ENCODE measurements at places on chromosomes 2 and 18.

GRCh38 chr2:1972011-1972410, 227.7 kb upstream of the PXDN start:
- no peak for DNase-seq

- DNase-seq: no peak
These were observed 10.7 kb downstream of the SLC25A12 start for GRCh38 chr2:171883275-171883893.

- no peak for DNase-seq
These were observed 241.5 kb downstream of the SH3RF3 start for GRCh38 chr2:109370399-109371035.

- DNase-seq: no peak
These were observed 57.1 kb upstream of the GPR45 start for GRCh38 chr2:105184420-105184819.

- DNase-seq: peak; percentile 9
These were observed 36.3 kb downstream of the SLC35F5 start for GRCh38 chr2:113720167-113720566.

GRCh38 chr2:24915175-24915574, 4.9 kb downstream of the ADCY3 start:
- DNase-seq: no peak

GRCh38 chr18:2651981-2652380, 3.5 kb upstream of the SMCHD1 start:
- DNase-seq: no peak

DNA sequence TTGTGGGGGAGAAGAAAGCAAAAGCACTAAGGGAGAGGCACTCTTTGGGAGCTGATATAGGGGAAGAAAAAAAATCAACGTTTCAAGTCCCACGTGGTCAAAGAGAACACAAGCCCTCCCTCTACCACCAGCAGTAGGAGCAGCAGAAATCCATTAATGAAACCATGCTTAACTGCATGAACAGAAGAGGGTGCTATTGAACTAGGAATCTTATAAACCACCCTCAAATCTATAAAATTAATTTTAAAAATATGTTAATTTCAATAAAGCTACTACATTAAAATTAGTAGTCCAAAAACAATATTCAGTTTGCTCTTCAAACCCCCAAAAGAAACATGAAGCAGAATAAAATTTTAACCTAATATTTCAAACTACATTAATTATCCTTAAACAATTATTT, 147.8 kb downstream of the TMEM18 start:
- peak; percentile 32 for DNase-seq

DNA sequence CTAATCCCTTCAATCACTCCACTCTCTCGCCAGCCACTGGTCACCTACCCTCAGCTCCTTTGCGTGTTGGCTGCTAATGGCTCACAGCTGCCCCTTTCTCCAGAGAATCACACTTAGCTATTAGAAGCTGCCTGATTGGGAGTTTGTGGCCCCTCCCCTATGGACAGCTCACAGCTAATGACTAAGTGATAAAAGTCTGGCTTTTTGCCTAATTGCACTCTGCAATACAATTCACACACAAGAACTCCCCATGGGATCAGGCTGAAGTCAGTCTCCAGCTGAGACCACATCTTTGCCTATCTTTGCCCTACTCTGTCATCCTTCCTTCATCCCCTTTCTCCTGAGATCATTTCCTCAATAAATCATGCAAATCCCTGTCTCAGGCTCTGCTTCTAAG, 701.9 kb upstream of the RAB6C start:
- peak; percentile 55 for DNase-seq

GRCh38 chr2:161131074-161131680, 29.1 kb upstream of the TANK start:
- no peak for DNase-seq

- peak; percentile 85 for DNase-seq
These were observed at the start of gene RAD51AP2 for GRCh38 chr2:17518212-17519154. Gene RAD51AP2 (minus strand): TSS chr2:17518440. CDS start chr2:17518415, 25 bp downstream.

- no peak for DNase-seq
These were observed 617.5 kb downstream of the NR4A2 start for GRCh38 chr2:155714983-155715382.

- DNase-seq: no peak
These were observed 30.1 kb upstream of the GNAL start for GRCh38 chr18:11658989-11659388.

DNA sequence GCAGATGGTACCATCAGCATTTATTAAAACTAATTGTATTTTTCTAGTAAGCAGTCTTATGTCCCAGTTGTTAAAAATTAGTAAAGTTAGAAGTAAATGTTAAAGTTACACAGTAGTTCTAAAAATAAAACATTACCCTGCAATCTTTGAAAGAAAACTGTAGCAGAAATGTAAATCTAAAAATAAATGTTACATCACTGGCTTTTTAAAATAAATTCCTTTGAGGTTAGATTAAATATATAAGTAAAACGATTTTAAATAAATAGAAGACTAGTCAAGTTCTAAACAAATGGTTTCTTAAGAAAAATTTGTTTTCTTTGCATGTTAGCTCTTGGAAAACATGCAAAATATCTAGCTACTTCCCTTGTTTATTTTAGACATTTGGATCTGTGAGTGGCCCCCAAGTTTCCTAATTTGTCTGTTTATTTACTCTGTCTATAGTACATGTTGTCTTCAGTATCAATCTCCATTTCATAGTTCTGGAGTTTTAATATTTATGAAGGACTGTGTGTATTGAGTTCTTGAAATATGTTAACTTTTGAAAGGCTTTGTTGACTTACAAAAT, 58.2 kb downstream of the GLS start:
- no peak for DNase-seq

- DNase-seq: peak; percentile 15
These were observed 51.7 kb downstream of the GFPT1 start for GRCh38 chr2:69335311-69335710.

DNA sequence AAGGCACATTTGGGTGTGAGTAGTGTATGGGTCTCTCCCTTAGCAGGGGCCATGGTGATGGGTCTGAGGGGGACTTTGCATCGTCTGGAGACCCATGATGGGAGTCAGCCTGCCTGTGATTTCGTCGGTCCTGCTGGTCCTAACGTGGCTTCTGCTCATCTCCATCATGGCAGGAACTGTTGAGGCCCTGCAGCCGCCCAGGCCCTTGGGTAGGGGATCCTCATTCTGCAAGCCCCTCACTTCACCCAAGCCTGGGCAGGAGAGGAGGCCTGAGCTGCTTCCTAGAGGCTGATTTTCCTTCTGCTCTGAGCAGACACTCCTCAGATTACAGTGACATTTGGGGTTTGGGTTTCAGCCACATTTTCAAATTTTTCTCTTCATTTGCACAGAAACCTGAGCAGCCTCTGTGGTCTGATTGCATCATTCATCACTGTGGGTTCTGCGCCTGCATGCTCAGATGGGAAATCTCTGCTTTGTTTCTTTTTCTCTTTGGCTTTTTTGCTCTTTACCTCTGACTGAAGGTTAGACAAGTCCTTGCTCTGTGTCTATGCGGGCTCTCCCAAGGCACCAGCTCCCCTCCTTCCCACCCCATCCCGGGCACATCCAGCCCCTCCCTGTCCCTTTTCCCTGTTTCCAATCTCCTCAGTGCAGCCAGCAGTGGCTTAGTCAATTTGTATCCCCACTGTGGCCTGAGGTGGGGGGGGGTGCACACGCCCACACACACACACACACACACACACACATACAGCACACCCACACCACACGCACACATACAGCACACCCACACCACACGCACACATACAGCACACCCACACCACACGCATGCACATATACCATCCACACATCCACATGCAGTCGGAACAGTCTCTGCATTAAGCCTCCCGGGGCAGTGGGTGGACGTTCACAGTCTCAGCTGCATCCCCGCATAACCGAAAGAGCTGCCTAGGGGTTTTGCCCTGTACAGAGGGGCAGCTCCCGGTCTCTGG, 305.4 kb upstream of the HS6ST1 start:
- DNase-seq: peak; percentile 96

DNA sequence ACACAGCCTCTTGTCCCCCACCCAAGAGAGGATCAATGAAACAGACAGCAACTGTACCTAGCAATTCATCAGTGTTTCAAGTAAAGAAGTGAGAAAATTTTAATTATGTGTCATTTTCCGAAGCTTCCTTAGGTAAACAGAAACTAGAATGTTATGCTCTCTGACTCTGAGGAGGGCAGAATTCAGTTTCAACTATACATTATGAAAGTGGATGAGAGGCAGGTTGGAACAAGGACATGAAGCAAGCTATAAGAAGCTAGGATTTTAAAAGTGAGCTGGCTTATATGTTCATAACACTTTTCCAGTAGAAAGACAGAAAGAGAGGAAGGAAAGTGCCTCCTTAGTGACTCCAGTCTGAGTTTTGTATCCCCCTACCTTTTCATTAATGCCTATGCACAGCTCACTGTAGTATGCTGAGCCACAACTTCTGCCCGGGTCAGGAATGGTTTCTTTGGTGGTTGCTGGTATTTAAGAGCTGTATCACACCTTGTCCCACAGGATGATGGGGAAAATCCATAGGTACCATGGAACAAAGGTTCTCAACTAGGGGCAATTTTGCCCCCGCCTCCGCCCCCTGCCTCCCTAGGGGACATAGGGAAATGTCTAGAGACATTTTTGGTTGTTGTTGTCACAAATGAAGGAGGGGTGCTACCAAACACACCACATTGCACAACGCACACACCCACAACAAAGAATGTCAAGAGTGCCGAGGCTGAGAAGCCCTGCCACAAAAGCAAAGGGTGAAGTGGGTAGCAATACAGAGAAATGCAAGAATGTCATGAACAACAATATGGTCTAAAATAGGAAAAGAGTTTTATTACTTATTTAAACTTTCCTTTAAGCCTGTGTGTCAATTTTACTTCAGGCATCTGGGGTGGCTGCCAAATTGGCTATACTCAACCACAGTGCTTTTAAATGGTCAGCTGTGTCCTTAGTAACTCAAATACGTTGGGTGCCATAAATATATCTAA, 161.0 kb upstream of the ZFP36L2 start:
- no peak for DNase-seq

GRCh38 chr2:239271471-239271870, 129.3 kb downstream of the HDAC4 start:
- no peak for DNase-seq

DNA sequence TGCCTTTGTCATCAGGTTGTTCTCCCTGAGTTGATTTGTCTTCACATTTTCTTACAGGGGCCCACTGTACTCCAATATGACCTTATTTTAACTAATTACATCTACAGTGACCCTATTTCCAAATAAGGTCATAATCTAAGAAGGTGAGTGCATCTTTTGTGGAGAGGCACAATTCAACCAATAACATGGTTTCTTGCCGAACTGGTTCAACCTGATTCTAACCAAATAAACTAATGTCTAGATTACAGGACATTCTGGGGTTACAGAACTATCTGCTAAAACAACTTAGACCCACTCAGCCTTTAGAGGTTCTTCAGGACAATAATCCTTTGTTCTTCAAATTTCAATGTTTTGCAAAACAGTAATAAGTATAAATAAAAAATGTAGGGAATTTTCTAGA, 496.5 kb upstream of the SOX11 start:
- DNase-seq: no peak

- DNase-seq: no peak
These were observed 8.2 kb downstream of the DLX2 start for GRCh38 chr2:172094294-172095145.

DNA sequence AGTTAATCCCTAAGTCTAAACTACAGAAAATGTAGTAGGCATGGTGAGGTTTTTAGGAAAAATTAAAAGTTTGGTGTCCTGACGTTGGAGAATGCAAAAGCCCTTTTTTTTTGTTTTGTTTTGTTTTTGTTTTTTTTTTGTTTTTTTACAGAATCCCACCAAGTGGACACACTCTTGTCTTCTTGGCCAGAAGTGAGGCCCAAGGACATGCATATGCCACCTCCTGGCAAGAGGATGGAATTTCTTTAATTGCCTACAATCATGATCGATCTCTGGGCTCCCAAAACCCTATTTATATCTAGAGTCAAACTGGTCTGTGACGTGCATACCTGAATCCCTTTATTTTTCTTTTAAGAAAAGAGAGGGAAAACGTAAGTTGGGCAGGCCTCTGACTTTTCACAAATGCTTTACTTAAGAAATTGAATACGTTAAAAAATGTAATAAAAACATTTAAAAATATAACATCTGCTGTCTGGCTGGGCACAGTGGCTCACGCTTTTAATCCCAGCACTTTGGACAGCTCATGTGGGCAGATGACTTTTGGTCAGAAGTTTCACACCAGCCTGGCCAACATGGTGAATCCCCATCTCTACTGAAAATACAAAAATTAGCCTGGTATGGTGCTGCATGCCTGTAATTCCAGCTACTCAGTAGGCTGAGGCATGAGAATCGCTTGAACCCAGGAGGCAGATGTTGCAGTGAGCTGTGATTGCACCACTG, 502.7 kb downstream of the CBLN2 start:
- DNase-seq: no peak

DNA sequence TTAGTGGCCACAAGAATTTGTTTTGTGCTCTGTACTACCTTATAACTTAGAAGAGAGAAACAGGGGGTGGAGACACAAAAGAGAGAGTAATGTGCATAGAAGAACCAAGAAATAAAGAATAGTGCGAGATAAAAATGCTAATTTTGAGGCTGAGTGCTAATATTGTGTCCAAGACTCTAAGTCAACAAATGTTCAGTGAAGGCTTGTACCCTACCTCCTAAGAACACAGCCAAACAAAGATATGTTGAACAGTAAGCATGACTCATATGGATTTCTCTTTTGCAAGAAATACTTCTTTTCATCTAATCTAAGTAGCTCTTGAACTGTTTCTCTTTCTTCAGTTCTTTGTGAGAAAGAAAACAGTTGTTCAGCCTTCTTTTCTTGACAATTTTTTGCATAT, 45.2 kb downstream of the GAREM1 start:
- peak; percentile 44 for DNase-seq

DNA sequence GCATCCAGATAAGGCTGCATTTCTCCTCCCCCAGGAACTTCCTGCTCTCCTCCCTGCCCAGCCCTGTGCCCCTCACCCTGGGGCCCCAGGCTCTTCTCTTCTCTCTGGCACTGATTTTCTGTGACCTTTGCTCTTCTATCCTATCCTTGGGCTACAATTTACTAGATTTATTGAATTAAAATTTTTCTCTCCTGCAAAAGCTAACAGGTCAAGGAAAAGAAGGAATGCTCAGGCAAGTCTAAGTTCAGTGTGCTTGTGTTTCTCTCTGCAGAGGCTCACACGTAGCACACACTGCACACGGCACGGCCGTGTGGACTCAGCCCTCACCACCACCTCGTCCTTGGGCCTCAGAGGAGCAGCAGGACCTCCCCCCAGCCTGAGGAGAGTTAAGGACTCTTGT, 94.2 kb upstream of the SNTG2 start:
- DNase-seq: no peak

DNA sequence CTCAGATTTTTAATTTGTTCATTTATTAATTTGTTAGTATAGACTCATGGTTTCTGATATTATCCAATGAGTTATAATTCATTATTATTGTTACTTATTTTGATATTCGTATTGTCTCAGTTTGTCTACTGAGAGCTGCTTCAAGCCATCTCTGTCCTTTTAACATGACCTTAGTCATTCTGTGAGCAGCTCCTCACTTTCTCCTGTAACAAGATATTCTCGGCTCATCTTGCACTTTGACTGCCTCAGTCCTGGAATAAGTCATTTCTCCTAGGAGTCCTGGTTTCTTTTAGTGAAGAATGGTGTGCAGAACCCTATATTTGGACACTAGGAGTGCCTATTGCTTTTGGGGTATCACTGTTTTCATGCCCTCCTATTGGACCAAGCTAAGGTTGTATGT, 13.2 kb downstream of the ASB1 start:
- DNase-seq: no peak
